Upper lobe of right lung (tissue), 1 donor: ENCODE measurements at places on chromosomes 1 and 21. TPM values are rescaled to one million over a fixed set of nuclear protein-coding genes. Genes with fewer than 3 reads are reported as not detected.
A peak's percentile ranks its signal among the peaks of the same experiment; 100 is the strongest.

DNA sequence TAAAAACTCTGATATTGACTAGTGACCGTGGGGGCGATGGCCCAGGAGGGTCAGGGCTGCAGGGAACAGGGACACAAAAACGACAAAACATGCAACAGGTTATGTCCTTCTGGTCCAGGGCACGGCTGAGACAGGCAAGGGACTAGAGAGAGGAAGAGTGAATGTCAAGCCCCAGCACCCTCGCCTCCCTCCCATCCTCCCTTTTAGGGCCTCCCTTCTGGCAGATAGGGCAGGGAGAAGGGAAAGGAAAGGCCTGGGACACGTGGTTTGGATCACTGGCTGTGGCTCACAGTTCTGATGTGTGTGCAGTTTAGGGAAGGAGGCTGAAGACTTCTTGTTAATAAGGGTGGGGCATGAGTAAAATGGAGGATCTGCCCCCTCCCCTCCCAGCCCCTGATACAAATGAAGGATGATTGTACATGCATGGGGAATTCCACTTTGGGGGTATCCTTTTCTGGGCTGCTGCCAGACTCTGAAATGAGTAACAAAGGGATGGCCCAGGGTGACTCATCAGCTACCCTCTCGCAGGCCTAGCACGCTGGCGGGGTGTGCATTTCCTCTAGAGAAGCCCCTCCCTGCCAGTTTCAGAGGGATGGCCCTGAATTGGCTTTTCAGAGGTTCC is 14.2 kb downstream of the CAPN2 start:
- peak; percentile 73 for DNase-seq

DNA sequence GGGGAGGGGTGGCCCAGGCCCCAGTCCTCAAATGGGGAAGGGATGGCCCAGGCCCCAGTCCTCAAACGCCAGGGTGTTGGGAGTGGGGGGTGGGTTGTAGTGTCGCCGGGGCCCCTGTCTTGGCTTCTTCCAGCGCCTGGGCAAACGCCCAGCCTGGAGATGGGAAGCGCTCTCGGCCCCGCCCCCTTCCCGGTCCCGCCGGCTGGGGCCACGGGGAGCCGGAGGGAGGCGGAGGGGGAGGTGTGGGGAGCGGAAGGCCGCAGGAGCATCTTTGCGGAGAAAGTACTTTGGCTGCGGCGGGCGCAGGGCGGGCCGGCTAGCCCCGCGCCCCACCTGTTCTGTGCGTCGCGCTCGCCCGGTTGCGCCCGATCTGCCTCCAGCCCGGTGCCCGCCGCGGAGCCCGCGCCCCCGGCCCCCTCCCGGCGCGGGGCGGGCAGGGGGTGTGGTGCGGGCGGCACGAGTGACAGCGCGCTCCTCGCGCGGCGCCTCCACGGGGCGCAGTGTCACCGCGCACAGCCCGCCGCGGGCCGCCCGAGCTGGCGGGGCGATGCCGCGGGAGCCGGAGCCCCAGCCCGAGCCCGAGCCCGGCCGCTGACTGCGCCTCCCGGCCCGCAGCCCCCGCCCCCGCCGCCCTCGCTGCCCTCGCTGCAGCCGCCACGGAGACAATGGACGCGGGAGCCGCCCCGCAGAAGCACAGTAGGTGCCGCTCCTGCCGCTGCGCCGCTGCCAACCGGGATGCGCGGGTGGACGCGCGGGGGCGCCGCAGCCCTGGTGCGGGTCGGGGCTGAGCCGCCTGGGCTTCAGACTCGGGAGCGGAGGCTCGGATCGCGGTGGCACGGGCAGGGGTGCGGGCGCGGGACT is 31.1 kb upstream of the PEX10 start:
- DNase-seq = no peak

GRCh38 chr1:201742955-201743805 is 85.8 kb upstream of the IPO9 start:
- no peak for DNase-seq

GRCh38 chr1:46802081-46802480 is 3.2 kb downstream of the CYP4B1 start:
- no peak for DNase-seq

DNA sequence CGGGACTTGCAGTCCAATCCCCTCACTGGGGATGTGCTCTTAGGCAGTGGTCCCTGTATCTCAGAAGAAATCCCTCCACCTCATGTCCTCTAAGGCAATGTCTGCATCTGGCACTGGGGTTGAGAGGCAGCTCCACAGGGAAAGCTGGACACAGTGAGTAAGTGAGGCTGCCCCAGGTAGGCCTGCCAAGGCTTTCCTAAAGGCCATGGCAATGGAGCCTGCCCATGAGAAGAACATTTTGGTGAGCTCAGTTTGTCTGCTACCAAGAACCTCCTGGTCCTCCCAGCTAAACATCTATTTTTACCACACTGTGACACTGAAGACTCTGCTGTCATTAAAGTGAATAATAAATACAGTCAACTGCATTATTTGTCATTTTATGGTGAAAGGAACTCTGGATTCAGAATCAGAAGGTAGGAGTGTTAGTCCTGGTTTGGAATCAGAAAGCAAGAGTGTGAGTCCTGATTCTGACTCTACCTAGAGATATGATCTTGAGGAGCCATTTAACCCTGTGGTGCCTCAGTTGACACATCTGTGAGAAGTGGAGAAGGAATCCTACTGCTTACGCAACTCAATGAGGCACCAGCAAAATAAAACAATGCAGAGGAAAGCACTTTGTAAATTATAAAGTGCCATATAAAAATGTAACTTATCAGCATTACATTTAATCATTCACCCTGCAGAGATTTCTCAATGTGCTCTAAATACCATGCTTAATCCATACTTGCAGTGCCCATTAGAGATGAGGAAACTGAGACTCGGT is 41.0 kb downstream of the TBX15 start:
- no peak for DNase-seq

- DNase-seq = no peak
These were observed 12.1 kb downstream of the PRKACB start for GRCh38 chr1:84156210-84156621.

DNA sequence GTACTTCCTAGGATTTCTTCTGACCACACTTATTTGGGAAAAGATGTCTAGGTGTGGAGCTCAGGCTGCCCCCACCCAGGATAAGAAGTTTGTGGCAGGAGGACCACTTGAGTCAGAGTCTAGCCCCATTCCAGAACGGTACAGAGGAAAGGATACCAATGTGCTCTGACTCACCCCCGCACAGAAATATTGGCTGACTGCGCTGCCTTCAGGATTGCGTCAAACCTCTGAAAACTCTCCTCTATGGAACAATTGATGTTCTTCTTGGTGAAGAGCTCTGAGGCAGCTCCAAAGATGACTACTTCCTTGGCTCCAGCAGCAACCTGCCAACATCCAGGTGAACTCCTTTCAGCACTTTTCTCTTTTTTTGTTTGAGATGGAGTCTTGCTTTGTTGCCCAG is 11.2 kb downstream of the HMGCL start:
- no peak for DNase-seq

DNA sequence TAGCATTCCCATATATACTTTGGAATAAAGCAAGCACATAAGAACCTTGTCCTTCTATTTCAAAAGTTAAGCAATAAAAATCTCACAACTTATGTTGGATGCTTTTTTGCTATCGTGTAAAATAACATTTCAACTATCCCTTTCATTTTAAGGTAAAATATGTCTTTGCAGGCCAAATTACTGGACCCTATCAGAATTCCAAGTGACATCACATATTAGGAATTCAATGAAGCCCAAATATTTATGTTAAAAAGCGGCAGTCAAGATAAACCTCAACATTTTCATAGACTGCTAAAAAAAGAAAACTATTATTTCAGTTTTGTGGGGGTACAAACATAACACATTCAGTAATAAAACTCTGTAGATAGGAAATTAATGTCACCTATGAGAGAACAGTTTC is 252.0 kb downstream of the KCTD3 start:
- no peak for DNase-seq

GRCh38 chr21:26766826-26767325 is 78.3 kb downstream of the ADAMTS1 start:
- no peak for DNase-seq

DNA sequence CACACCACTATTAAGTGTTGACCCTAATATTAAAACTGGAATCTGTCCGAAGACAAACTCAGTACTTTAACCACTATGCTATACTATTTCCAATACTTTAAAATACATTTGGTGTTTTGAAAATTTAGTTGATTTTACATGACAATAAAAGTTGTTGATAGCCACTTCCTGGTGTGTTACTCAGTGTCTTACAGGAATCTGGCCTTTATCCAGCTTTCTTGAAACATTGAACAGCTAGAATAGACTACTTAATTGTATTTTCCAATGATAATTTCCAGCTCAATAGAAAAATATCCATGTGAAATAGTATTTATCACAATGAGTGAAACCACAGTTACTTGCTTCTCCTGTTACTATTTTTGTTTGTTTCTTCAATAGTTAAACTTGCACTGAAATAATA is 369.6 kb upstream of the ADGRL4 start:
- no peak for DNase-seq

- no peak for DNase-seq
These were observed 360.1 kb upstream of the RGS18 start for GRCh38 chr1:191798178-191798577.

GRCh38 chr1:241799416-241799815 is 48.6 kb upstream of the EXO1 start:
- DNase-seq = no peak

DNA sequence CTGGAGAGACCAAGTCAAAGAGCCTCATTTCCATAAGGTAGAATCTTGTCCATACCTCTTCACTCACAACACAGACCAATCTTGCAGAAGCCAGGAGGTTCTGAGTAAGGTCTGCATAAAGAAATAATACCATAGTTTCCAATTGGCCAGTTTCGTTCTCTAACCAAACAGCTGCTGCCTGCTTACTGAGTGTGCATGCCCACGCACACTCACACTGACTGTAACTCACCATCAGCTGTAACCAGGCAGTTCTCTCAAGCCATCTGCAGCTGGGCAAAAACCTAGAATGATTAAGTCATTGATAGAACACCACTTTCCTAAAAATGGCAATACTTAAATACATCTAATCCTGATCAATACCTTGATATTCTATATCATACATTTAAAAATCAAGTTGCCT is 106.6 kb upstream of the VAV3 start:
- no peak for DNase-seq

DNA sequence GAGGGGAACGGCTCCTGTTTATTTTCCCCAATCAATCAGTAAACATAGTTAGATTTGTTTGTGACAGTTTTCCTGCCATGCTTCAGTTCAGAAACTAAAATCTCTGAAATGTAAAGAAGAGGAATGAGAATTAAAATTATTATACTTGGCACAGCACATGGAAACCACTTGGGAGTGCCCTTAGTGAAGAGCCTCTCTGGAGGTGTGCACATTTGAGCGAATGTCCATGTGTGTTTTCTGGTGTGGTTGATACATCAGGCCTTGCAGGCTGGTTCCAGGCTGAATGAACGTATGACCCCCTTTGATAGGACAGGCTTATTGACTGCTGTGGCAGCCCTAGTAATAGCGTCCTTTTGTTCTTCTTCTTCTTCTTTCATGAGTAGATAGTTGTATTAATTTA is 27.1 kb downstream of the C4BPA start:
- DNase-seq = no peak

- DNase-seq = no peak
These were observed 4.8 kb upstream of the COA6 start for GRCh38 chr1:234368320-234369032.

DNA sequence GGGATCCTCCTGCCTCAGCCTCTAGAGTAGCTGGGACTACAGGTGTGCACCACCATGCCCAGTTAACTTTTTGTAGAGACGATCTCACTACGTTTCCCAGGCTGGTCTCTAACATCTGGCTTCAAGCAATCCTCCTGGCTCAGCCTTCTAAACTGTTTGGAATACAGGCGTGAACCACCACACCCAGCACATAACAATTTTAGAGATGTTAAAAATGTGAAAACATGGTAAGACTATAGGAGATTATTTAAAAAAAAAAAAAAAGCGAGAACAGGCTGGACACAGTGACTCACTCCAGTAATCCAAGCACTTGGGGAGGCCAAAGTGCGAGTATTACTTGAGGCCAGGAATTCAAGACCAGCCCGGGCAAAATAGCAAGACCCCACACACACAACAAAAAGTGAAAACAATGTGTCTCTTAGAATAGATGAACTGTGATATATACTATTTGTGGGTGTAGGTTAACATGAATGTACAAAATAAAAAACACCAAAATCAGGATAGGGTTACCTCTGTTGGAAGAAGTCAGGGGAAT is 19.6 kb downstream of the CCDC18 start:
- no peak for DNase-seq

- no peak for DNase-seq
These were observed 132.8 kb downstream of the CDC7 start for GRCh38 chr1:91633438-91633837.

DNA sequence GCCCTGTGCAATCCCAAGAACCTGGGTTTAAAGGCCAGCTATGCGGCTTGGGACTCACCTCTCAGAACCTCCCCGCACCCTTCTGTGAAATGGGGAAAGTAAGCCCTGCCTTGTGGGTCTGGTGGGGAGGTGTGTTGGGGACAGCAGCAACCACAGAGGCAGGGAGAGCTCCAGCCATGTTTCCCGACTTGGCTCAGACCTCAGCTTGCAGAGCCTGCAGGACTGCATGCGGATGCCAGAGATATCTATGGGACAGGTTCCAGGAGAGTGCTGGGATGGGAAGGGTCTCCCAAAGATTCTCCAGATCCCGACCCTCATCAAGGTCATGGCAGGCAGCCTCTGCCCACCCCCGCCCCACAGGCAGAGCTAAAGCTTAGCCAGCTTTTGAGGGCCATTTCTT is 20.2 kb downstream of the PADI1 start:
- DNase-seq = no peak

DNA sequence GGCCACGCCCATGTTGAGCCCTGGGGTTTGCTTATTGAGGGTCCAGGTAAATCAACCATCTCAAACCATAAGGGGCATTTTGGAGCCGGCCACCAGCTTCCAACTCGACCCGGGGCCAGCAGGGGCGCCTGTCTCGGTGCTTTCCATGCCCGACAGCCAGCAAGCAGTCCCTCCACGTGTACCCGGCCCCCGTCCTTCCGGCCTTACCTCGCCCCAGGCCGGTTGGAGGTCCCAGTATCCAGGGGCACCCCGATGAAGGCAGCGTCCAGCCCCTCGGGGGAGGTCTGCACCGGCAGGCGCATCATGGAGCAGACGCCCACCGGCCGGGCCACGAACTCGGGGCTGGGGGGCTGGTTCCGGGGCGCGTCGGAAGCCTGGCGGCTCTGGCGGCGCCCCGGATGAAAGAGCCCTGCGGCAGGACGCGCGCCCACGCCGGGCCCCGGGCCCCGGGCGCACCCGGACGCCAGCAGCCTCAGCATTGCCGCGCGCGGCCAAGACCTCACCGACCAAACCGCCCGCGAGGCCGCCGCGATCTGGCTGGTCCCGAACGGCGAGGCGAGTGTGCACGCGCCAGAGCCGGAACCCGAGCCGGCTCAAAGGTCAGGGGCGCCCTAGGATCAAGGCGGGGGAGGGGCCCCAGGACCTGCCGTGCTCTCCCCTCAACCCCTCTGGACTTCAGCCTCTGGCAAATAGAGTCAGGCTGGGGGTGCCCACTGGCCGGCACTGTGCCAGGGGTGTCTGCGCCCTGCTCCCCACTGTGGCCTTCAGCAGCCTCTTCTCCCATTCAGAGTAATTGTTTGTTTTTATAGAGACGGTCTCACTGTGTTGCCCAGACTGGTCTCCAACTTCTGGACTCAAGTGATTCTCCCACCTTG is at the start of gene AGMAT:
AGMAT (minus strand) TSS at position 563 of the 875 bp plus-strand sequence; CDS start at position 479, 84 bp downstream.
- peak; percentile 69 for DNase-seq

The BSND gene
- total RNA-seq = not detected

The ANGPTL3 gene
- not detected for total RNA-seq

The FBXO2 gene
- total RNA-seq = 11.2 TPM

The DENND2D gene
- total RNA-seq = 78.2 TPM

The SPTA1 gene
- not detected for total RNA-seq

The ACTN2 gene
- total RNA-seq = 2.8 TPM

The SLC25A34 gene
- 3.0 TPM for total RNA-seq

The EXTL1 gene
- total RNA-seq = 0.49 TPM

The CAMSAP2 gene
- 34.8 TPM for total RNA-seq
